ENCODE measurements at places on chromosomes 5 and 9.
A peak's percentile ranks its signal among the peaks of the same experiment; 100 is the strongest.

DNA sequence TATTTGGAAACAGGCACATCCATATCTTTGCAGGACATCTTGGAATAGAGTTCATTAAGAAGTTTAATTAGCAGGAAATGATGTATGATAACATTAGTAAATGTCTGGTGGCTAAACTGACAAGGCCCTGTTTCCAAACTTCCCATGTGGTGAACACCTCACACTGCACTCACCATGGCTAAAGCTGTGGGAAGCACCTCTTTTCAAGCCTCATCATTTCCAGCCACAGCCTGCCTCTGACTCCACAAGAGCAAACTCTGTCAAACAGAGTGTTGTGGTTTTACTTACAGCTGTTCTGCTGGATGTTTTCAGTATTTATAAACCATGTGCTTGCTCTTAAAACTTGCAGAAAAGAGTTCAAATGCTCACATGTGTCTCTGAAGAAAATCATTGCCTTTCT lies 14.9 kb upstream of the NDUFB6 start:
- no peak overlapping the region for H3K4me3 ChIP-seq
- DNase-seq, result no peak
- no peaks in the 10 kb centered on the region for H3K4me1 ChIP-seq
- H3K27ac ChIP-seq, result no peak overlapping the region
- H3K36me3 ChIP-seq, result no peaks in the 10 kb centered on the region

DNA sequence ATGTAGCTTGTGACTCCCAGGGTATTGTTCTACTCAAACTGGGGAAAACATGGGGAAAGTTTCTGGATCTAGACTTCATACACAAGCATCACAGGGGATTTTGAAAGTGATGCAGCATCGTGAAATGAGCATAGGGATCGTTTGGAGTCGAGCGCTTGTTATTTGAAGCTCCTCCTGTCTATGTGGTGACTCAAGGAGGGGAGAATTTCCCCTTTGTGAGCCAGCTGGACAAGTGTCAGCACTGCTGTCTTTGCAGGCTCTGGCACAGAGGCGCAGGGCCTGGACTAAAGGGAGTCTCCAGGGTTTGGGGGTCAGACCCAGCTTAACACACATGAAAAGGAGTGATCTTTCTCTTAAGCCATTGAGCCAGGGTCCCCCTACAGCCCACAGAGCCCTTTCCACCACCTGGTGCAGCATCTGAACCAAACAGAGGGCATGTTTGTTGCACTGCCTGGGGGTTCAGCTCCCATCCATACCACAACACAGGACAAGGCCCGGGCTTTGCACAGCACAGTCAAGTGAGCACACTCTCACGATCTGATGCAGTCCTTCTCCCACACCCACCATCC lies 51.0 kb downstream of the IRF1 start:
- DNase-seq, result peak; percentile 88
- peak overlapping the region; percentile 68 for H3K27ac ChIP-seq
- H3K4me3 ChIP-seq, result no peak overlapping the region
- no peaks in the 10 kb centered on the region for H3K27me3 ChIP-seq
- no peaks in the 10 kb centered on the region for H3K36me3 ChIP-seq

DNA sequence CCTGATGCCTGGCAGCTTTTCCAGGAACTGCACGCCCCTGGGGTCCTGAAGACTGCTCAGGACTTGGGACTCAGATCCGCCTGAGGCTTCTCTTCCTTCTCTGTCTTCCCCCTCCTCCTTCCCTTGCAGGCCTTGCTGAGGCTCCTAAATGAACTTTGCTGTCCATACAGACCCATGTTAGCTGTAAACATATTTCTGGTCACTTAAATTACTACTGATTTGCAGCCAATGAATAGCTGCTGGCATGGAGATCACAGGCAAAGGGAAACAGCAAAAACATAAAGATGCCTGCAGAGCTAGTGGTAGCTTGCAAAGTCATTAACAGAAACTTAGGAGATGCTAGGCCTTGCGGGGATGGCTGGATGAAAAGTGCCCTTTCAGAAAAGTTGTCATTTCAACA lies 261.9 kb downstream of the GADD45G start:
- H3K27ac ChIP-seq, result no peak overlapping the region
- no peaks in the 10 kb centered on the region for H3K4me1 ChIP-seq
- peak; percentile 37 for DNase-seq
- H3K27me3 ChIP-seq, result no peaks in the 10 kb centered on the region

DNA sequence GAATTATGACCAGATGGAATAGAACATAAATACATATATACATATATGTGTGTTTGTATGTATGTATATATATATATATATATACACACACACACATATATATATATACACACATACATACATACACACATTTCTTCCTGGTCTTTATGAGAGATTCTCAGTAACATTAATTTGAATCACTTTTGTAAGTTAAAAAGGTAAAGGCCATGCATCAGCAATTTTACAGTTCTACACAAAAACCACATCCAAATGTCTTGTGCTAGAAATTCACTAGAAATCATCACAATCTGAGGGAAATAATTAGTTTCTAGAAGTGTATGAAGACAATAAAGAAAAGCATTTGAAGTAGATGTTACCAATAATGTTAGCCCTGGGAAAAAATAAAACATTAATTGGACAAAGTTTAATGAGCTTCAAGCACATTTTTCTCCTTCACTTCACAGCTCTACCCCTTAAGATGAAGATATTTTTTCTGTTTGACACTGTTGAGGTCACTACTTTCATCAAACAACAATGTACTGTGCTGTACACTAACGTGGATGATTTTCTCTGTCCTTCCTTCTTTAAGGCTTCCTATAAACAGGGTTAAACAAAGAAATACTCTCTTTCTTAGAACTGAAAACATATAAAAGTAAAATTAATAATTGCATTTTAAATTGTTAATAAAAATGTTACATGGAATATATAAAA lies 189.2 kb upstream of the NR4A3 start:
- no peak overlapping the region for H3K4me3 ChIP-seq
- no peak for DNase-seq
- no peak overlapping the region for H3K27ac ChIP-seq
- H3K4me1 ChIP-seq, result no peaks in the 10 kb centered on the region
- no peaks in the 10 kb centered on the region for H3K36me3 ChIP-seq

DNA sequence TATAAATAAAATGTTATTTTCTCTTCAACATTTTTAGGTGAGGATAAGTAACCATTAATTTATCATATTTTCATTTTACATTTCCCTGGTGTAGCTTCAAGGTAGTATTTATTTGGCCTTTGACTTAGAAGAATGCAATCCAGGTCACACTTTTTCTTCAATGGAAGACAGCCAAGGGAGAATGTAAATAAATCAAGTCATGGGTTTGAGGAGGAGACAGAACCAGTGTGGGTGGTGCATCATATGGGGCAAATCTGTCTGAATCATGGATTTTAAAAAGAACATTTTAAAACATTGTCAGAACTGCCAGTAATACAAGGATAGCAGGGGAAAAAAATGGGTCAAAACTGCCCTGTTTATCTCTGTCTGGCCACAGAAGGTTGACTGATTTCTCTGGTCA lies 229.5 kb downstream of the FAM114A2 start:
- no peak overlapping the region for H3K27ac ChIP-seq
- H3K4me1 ChIP-seq, result no peaks in the 10 kb centered on the region
- no peaks in the 10 kb centered on the region for H3K36me3 ChIP-seq
- DNase-seq, result no peak

DNA sequence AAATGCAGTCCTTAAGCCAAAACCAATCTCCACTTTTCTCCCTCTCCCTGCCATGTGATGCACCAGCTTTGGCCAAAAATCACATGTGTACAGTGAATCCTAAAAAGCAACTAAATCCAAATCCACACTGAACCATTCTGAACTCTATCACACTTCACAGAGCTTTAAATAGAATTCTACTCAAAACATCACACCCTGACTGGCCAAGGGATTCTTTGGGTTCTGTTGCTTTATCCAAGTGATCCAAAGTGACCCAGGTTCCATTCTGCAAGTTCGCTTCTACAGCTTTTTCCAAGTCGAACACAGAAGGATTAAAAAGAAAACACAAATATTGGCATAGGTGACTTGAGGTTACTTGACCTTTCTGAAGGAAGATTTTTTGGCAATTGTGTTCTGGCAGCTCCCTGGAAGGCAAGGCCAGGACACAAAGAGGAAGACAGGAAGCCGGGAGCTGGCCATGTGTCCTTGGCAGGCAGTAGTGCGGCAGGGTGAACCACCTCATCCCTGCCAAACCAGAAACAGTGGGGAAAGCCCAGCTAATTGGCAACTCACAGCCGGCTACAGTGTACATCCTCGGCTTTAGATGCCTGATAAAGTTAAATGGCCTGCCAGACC lies 115.0 kb downstream of the NFIB start:
- H3K36me3 ChIP-seq, result no peaks in the 10 kb centered on the region
- H3K4me1 ChIP-seq, result peaks cover 56% of the 10 kb centered on the region
- H3K27ac ChIP-seq, result peak overlapping the region; percentile 36
- no peaks in the 10 kb centered on the region for H3K27me3 ChIP-seq

DNA sequence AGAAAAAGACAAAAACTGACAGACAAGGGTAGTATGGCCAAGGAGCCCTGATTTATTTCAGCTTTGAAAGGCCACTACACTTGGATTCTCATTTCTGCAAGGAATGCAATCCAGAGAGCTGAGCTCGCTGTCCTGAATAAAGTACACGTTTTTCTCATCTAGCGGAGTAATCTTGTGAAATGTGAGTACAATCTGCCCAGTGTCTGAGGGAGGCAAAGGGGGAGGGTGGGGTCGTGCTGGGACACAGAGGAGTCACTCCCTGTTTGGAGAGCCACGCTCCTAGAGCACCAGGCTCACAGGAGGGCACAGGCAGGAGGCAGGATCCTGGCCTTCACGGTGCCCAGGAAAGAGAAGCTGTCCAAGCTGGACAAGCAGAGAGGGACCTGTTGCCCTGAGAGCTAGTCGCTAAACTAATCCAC lies 51.0 kb upstream of the IFNK start:
- DNase-seq, result peak; percentile 62
- no peak overlapping the region for H3K27ac ChIP-seq
- no peak overlapping the region for H3K4me3 ChIP-seq

DNA sequence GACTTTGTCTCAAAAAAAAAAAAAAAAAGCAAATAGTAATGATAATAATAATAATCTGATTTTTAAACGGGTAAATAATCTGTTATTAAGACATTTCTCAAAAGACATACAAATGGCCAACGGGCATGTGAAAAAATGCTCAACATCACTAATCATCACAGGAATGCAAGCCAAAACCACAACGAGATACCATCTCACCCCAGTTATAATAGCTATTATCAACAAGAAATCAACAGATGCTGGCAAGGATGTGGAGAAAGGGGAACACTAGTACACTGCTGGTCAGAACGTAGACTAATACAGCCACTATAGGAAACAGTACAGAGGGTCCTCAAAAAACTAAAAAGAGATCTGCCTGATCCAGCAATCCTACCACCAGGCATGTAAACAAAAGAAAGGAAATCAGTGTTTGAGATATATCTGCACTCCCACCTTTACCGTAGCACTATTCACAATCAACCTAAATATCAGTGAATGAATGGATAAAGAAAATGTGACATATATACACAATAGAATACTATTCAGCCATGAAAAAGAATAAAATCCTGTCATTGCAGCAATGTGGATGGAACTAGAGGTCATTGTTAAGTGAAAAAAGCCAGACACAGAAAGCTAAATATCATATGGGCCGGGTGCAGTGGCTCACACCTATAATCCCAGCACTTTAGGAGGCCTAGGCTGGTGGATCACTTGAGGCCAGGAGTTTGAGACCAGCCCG lies 24.9 kb downstream of the VAV2 start:
- DNase-seq, result no peak
- H3K4me1 ChIP-seq, result peaks cover 5% of the 10 kb centered on the region
- H3K36me3 ChIP-seq, result no peaks in the 10 kb centered on the region
- no peaks in the 10 kb centered on the region for H3K27me3 ChIP-seq

- no peak overlapping the region for H3K4me3 ChIP-seq
- H3K27me3 ChIP-seq, result no peaks in the 10 kb centered on the region
- peaks cover 9% of the 10 kb centered on the region for H3K36me3 ChIP-seq
- H3K4me1 ChIP-seq, result peaks cover 16% of the 10 kb centered on the region
- DNase-seq, result no peak
Measured at GRCh38 chr9:113578882-113579282, 115.4 kb downstream of the RGS3 start.

DNA sequence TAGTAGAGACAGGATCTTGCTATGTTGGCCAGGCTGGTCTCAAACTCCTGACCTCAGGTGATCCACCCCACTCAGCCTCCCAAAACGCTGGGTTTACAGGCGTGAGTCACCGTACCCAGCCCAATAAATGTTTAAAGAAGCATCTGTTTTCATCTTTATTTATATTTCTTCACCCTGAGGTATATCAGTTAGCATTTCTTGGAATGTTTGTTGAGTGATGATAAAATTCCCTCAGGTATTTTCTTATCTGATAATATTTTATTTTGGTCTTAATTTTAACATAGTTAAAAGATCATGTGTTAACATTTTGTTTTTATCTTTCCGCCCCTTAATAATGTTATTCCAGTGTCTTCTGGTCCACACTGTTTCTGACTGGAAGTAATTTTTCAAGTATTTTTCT lies 839.6 kb upstream of the CDH10 start:
- no peak for DNase-seq
- no peak overlapping the region for H3K27ac ChIP-seq
- no peaks in the 10 kb centered on the region for H3K36me3 ChIP-seq
- H3K4me1 ChIP-seq, result no peaks in the 10 kb centered on the region

- H3K4me3 ChIP-seq, result no peak overlapping the region
- H3K27ac ChIP-seq, result no peak overlapping the region
- H3K4me1 ChIP-seq, result no peaks in the 10 kb centered on the region
- DNase-seq, result no peak
- H3K36me3 ChIP-seq, result peaks cover 66% of the 10 kb centered on the region
- H3K27me3 ChIP-seq, result no peaks in the 10 kb centered on the region
Measured at GRCh38 chr5:168666356-168666755, 87.2 kb upstream of the PANK3 start.

DNA sequence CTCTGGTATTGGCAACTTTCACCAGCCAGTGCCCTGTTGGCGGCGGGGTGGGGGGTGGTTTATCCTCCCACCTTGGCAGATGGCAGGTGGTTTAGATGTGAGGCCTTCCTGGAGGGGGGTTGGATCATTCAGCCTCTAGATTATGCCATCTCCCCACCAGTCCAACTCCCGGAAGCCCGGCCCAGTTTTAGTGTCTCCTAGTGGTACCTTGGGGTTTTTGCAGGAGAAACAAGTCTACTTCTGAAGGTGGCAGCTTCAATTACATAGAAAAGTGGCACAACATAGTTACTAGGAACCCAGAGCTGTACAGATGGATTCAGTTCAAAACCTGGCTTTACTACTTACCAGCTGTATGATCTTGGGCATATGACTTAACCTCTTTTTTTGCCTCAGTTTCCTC lies 11.3 kb downstream of the PRLR start:
- DNase-seq, result no peak
- no peak overlapping the region for H3K27ac ChIP-seq
- H3K4me3 ChIP-seq, result no peak overlapping the region

DNA sequence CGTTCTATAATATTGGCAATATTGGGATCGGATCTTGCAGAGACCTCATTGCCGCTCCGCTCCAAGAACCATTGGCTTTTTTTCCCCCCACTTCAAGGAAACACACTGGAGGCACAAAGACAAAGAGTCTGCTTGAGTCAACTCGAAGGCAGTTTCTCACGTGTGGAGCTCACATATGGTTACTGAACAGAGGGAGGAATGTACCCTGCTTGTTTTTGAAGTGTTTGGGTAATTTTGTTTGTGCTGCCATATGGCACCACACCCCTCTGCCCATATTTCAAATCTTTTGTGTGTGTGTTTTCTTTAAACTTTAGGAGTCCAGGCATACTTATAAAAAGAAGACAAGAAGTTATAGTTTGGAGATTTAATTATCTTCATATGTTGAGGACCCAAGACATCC lies 595.9 kb downstream of the DTWD2 start:
- H3K36me3 ChIP-seq, result no peaks in the 10 kb centered on the region
- H3K4me1 ChIP-seq, result no peaks in the 10 kb centered on the region
- DNase-seq, result no peak
- no peak overlapping the region for H3K27ac ChIP-seq
- no peaks in the 10 kb centered on the region for H3K27me3 ChIP-seq
